ENCODE measurements at places on chromosomes 13 and 19.

GRCh38 chr13:21458813-21459701, at the start of gene ZDHHC20:
Gene ZDHHC20, minus strand, starts transcription at chr13:21459303. Its CDS starts 132 bp downstream, at chr13:21459171.
- peak; percentile 92 for DNase-seq

DNA sequence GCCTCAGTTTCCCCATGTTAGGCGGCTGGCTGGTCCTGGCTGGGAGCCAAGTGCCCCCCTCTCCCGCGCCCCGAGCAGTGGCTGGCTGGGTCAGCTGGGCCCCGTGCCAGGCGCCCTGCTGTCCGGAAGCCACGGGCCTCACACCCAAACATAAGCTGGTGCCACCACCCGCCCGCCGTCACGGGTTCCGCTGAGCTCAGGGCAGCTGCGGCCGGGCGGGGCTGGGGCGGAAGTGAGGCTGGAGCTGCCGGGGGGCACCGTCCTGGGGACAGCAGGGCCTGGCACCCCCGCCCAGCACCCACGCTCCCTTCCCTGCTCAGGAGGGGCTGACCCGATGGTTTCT, 19.3 kb downstream of the HCN2 start:
- DNase-seq: no peak

DNA sequence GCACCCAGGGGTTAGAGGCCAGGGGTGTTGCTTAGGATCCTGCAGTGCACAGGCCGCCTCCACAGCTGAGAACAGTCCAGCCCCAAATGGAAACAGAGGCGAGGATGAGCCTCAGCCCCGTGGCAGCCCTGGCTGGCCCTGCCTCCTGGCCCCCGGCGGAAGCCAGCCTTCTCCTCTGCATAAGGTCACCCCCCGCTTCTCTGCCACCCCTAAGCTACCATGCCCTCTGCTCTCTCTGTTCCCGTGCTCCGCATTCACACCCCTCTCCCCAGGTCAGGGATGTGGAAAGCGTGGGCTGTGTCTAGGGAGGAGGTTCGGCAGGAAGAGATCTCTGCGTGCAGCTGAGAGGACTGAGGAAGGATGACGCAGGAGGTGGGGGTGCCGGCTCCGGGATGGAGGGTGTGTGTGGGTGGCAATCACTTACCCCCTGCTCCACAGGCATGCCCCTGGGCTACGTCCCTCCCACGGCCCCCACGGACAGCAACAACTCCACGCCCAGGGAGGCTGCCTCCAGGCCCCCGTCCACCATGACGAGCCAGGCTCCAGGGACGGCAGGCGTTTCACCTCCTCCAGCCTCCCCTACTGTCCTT, 6.0 kb downstream of the SSC5D start:
- DNase-seq: no peak

- DNase-seq: no peak
These were observed 1.0 kb upstream of the GTF2F1 start for GRCh38 chr19:6393983-6394412.

GRCh38 chr19:30349131-30349730, 23.0 kb upstream of the ZNF536 start:
- no peak for DNase-seq

- no peak for DNase-seq
These were observed 2770.4 kb downstream of the PCDH9 start for GRCh38 chr13:64459778-64460177.

GRCh38 chr13:101846249-101846648, 393.8 kb downstream of the ITGBL1 start:
- DNase-seq: no peak

DNA sequence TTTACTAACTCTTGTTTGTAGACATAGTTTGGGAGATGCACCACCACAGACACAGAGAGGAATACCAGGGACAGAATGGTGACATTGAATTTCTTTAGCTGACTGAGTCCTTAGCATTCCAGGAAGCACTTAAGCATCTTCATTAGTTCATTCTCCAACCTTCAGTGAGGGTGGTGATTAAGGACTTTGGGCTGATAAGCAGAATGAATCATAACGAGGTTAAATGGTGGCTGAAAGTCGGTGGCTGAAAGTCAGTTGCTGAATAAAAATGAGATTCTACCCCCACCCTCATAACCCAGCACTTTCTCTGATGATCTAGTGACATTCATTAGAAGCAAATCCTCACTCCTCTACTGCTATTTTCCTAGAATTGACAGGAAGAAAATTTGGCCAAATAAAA, 10.6 kb downstream of the PCDH8 start:
- DNase-seq: no peak

DNA sequence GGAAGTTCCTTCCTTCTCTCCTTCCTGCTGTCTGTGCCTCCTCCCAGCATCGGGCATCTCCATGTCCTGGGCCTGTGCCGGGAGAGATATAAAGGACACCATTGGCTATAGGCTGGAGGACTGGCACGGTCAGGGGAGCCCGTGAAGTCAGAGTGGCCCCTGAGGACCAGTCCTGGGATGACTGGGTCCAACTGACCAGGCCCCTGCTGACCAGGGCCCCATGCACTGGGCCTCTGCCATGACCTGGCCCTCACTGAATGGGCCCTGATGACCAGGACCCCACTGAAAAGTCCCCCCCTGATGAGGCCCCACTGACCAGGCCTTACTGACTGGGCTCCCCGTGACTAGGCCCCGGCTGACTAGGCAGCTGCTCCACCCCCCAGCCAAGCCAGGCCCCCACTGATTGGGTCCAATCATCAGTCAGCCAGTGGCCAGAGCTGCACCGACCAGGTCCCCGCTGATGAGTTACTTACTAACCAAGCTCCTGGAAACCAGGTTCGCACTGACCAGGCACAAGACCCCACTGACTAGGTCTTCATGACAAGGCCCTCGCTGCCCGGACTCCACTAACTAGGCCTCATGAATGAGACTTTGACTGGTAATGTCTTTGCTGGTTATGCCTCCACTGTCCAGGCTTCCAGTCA, 20.0 kb upstream of the ZNF14 start:
- DNase-seq: no peak

- DNase-seq: peak; percentile 51
These were observed 108.0 kb upstream of the DOCK9 start for GRCh38 chr13:99085808-99086266.

DNA sequence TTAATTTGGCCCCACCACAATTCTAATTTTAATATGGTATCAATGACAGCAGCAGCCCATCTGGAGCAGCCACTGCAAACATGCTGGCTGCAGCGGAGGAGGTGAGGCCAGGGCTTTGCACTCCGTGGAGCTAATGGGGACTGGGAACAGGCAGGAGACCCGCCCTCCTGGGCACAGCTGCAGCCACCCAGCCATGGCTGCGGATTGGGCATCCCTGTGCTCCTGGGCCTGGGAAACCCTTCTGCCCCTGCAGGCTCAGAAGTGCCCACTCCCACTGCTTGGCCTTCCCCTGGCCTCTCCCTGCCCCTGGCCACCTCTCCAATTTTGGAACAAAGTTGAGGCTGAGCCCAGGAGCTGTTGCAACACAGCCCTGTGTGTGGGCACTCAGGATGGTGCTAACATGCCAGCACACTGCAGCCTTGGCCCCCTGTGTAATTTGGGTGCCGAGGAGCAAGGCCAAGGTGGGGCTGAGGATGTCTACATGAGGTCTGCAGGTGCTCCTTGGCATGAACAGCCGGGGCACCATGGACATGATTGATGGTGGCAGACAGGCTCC, 123.6 kb downstream of the PCDH9 start:
- DNase-seq: no peak

- no peak for DNase-seq
These were observed 235.4 kb downstream of the DNAJC15 start for GRCh38 chr13:43258771-43259170.

DNA sequence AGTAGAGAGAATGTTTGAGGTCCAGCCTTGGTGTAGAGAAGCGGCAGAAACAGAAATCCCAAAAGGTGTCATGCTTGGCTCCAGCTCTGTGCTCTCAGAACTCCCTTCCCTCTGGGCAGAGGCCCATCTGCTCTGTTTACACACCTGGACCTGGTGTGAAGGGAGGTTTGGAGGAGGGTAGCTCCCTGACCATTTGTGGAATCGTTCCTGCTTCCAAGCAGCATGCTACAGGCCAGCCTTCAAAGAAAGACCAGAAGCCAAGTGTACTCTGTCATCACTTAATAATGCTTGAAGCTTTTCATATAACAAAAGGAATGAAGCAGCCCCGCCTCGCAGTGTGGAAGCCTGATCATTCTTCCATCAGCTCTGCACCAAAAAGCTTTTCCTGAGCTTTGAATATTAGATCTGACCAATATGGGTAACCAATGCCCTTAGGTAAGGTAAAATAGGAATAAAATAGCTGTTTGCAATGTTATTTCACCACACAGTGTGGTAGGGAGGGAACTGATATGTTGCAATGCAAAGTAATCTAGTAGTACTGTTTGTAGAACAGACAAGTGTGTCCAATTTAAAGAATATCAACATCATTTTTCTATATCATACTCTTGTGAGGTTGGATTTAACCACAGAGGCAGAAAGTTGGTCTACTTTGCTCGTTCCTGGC, 63.3 kb downstream of the ZIC5 start:
- DNase-seq: no peak

DNA sequence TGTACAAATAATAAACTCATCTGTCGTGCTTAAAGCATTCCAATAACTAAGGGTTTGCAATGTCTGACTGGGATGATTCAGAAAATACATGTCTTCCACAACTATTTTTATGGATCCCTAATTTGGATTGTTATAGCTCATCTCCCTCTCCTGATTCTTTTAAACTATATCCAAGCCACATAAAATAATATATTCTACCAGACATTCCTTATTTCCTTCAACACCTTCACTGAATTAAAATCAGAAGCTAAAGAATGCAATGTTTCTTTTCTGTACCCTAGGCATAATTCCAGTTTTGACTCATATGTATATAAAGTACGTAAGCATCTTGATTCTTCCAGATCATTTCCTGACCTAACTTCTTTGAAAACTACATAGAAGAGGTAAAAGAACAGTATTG, 420.4 kb downstream of the EFNB2 start:
- no peak for DNase-seq

DNA sequence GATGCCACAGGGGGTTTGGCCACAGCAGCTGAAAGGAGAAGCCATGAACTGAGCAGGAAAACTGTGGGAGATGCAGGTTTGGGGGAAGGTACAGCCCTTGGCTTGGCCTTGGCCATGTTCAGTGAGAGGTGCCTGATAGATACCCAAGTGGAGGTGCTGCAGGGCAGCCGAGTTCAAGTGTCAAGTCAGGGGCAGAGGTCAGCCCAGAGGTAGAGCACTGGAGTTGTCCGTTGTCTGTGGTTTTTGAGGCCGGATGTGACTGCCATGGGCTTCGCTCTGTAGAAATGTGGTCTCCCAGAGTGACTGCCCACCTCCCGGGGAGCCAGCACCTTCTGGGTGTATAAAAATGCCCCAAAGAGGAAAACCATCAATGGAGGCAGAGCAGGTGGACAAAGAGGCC, 65.3 kb downstream of the DPF1 start:
- no peak for DNase-seq

- DNase-seq: no peak
These were observed 168.3 kb downstream of the COL4A1 start for GRCh38 chr13:110138700-110139036.

- DNase-seq: peak; percentile 82
These were observed 115.5 kb downstream of the CYSLTR2 start for GRCh38 chr13:48769107-48769704.

GRCh38 chr19:29858000-29858596, 46.3 kb downstream of the CCNE1 start:
- DNase-seq: no peak

- DNase-seq: no peak
These were observed 1.1 kb upstream of the CALR start for GRCh38 chr19:12937093-12937926.

- DNase-seq: no peak
These were observed 10.4 kb upstream of the SOX21 start for GRCh38 chr13:94722609-94723345.

- DNase-seq: peak; percentile 82
These were observed 1.4 kb downstream of the ING1 start for GRCh38 chr13:110714797-110715394.

DNA sequence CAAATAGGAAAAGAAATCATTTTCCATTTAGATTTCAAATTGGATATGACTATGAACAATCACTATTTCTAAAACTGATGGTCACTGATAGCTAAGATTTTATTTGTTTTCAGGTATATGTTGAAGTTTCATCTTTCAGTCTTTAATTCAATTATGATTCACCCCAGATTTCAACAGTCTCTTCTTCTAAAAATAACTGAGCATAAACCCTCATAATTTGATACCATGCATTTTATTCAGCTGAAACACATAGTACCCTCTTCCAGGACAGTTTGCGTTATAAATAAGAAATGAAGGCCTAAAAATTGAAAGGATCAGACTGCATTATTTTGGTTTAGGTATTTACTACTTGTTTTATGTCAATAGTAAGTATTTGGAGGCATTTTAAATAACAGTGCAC, 428.5 kb upstream of the NBEA start:
- no peak for DNase-seq

DNA sequence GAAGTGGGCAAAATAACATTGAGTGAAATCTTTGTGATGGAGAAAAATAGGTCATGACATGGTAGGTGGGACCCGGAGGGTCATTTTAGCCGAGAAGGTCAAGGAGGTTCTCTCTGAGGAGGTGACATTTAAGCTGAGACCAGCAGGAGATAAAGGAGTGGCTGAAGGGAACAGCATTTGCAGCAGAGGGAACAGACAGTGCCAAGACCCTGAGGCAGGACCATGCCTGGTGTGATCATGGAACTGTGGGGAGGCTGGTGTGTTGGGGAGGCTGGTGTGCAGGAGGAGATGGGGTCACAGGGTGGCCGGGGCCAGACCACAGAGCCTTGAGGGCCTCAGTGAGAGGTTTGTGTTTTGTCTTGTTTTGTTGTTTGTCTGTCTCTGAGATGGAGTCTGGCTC, 59.4 kb upstream of the KLF2 start:
- DNase-seq: no peak

GRCh38 chr13:112172017-112172416, 105.1 kb downstream of the SOX1 start:
- DNase-seq: no peak

DNA sequence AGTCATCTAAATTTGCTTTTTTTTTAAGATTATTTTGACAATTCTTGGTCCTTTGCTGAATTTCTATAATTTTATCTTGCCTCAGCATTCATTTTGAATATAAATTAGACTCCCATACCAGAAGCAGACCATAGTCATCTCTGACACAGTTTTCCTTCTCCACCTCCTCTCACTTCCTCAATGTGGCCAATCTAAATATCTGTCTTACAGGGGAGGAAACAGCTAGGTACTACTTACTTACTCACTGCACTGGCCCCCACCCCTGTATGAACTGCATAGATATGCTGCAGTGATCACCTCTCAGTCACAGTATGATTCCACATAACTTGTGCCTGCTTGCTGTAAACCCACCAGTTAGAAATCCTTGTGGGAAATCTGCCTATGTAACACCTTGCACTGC, 665.6 kb downstream of the FGF9 start:
- DNase-seq: no peak

DNA sequence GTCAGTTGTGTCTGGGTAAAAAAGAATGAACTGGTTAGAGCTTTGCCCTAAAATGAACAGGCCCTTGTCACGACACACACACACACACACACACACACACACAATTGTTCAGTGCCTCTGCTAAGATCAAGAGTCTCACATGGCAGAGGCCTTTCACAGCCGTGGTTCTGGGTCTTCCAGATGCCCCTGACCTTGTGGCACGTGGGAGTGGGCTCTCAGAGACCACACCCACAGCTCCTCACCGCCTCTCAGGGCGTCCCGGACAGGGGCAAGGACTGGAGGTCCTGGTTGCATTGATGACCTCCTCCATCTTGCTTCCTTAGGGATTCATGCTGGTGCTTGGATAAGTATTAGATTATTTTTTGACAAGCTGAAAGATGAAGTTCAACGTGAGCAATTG, 101.0 kb downstream of the HSPH1 start:
- no peak for DNase-seq

All from right hindlimb (tissue), 1 donor.